Hematopoietic multipotent progenitor cell (in vitro differentiated cells): ENCODE measurements at places on chromosomes 4 and X.

GRCh38 chr4:158285429-158286216, 75.3 kb downstream of the TMEM144 start:
- DNase-seq = no peak

GRCh38 chrX:144840616-144841015, 406.7 kb upstream of the SPANXN1 start:
- no peak for DNase-seq

DNA sequence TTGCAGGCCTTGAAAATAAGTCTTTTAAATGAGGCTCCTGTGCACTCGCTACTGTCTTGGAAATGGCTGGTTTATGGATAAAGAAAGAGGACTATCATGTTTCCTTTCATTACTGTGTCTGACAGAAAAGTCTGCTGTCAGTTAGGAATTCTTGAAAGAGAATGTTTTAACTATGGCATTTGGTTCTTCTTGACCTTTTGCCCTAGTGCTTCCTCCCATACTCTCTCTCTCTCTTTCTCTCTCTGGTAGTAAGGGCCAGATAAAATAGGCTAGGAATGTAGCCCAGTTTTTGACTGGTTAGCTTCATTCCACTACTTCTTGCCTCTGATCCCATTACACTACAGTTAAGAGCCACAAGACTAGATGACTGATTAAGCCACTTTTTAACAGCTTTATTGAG, 29.8 kb downstream of the YY2 start:
- no peak for DNase-seq

DNA sequence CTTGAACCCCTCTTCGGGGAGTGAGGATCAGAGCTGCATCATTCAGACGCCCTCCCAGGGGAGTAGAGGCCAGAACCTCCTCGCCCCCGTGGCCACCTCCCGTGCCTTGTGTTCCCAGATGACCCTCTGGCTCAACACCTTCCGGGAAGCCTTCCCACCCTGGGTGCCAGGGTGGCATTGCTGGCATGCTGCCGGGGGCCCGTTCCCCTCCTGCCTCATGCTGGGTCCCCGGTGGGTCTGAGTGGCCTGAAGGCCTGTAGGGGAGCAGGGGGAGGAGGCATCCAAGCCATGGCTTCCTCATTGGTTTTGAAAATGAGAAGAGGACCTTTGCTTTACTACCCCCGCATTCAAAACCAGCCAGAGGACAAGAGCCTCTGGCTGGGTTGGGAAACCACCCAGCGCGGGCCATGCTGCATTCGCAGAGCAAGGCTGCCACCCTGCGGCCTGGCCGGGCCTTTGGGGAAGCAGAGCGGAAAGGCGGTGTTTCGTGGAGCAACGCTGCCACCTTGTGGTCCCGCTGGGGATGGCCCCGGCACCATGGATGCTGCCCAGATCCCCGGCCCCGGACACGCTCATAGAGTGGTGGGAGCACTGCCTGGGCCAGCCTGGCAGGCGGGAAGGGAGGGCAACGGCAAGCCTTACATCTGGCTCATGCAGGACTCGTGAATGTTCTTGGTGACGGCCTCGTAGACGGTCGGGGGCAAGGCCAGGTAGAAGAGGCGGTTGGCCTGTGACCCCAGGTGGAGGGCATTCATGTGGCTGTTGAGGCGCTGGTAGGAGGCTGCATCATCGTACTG, 11.9 kb downstream of the G6PD start:
- peak; percentile 84 for DNase-seq

DNA sequence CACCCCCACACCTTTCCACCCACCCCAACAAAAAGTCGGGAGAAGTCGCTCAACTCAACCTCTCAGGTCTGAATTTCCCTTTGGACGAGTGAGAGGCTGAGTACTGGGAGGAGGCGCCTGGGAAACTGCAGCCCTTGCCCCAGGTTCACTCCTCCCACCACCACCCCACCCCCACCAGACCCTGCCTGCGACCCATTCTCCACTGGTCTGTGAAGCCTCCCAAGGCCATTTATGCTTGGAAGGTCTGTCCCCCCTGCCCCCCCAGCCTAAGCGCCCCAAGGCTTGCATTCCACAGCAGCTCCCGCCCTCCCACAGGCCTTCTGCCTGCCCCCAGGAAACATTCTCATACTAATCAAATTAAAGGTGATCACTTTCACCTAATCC, 27.2 kb downstream of the ELF4 start:
- no peak for DNase-seq

DNA sequence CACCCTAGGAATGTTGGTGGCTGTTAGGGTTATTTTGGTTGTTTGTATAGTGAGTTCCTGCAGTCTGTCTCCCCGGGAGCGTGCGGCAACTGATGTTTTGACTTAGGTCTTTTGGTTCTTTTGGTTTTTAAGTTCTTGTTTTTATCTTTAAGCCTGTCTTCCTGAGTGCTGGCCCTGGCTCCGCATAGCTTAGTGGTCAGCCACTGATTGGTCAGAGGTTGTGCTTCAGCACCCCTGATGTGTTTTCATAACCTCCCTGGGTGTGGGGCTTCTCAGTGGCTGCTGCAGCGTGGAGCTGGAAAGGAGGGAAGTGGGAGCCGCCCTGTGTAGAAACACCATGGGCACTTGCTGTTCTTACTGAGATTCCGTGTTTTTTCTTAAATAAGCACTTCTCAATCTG, 5.1 kb downstream of the PIGG start:
- DNase-seq = no peak

- DNase-seq = peak; percentile 66
Measured at GRCh38 chrX:131827935-131828334, 195.2 kb upstream of the STK26 start.

DNA sequence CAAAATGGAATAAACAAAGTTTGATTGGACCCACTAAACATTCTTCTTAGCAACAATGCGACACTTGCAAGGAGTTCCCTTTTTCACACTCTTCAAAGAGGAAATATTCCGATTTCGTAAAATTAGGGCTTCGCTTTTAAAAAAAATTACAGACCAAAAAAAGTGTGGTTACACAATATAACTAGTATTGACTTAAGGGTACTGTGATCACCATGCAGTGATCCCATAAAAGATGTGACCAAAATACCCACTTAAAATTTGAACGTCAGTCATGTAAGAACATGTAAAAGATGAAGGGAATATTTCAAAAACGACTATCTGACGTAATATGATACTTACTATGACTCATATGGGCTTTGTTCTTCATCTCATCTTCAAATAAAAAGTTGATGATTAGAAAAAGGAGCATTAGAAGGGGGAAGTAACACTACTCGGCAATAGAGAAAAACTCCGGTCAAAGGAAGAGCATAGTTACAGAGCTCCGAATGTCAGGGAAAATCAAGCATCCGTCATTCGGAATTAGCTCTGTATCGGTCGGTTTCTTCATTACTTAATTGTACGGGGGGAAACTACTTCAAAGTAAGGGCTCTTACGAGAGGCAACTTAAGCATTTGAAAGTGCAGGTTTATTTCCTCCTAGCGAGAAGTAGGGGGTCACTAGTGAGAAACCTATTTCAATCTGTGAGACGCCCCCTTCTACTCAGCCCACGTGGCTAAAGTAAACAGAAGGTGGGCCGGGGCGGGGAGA, 1.3 kb upstream of the TET2 start:
- DNase-seq = peak; percentile 56

DNA sequence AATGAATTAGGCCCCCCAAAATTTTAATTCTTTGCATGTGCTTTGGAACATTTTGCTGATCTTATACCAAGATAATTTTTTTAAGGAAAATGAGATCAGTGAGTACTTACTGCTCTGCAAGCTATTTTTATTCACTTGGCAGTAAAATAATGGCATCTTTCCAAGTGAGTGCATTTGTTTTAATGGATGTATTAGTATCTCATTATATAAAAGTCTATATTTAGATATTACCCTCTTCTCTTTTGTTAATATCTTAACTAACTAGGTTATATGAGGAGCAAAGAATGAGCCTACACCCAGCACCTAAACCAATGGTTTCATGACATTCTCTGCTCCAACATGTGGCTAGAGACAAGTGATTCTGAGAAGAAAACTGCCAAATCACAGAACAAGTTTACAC, 21.1 kb upstream of the ARAF start:
- DNase-seq = no peak

- DNase-seq = no peak
Measured at GRCh38 chr4:79893456-79893855, 179.6 kb downstream of the ANTXR2 start.

DNA sequence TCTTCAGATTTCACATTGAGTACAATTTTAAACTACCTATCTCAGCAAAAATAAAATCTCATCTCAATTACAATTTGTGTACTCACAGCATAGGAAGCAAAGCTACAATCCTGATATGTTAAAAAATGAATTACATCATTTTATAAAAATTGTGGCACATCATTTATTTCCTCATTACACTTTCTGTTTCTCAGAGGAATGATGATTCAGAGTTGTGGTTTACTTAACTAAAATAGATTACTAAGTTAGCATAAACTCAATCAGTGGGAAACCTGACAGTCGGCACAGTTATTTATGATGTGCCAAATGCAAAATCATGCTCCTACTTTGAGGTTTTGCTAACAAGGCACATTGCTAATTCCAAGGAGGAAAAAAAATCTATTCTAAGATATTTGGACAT, 325.0 kb downstream of the FBXO8 start:
- DNase-seq = peak; percentile 29

DNA sequence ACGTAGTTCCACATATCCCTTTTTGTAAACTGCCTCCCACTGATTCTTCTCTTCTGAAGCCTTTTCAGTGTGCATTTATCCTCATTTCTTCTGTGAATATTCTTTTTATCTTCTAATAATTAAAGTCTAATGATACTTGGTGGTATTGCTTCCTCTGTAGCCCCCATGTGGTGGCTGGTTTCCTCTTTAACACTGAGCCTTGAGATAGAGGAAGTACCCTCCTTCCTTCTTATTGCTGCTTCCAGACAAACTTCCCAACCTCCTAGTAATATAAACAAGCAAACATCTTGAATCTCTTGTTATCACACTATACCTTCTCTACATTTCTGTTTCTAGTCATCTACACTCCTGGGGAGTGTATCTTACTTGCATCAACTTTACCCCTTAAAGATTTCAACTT, 310.5 kb upstream of the GIMD1 start:
- no peak for DNase-seq

DNA sequence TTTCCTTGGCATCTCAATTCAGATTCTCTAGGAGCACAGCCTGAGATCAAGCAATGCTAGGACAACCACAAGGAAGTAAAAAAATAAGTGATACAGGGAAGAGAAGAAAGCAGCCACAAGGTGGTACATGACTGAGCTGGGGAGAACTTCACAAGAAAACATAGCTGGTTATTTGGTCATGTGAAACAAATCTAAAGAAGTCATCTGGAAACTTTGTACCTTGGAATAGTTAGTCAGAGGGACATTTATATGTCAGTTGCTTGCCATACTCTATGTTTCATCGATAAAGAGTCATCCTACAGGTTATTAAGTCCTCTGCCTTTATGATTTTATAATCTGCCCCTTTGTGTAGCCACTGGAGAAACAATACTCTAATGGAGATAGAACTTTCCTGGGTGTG, 575.1 kb downstream of the IL15 start:
- DNase-seq = peak; percentile 10

DNA sequence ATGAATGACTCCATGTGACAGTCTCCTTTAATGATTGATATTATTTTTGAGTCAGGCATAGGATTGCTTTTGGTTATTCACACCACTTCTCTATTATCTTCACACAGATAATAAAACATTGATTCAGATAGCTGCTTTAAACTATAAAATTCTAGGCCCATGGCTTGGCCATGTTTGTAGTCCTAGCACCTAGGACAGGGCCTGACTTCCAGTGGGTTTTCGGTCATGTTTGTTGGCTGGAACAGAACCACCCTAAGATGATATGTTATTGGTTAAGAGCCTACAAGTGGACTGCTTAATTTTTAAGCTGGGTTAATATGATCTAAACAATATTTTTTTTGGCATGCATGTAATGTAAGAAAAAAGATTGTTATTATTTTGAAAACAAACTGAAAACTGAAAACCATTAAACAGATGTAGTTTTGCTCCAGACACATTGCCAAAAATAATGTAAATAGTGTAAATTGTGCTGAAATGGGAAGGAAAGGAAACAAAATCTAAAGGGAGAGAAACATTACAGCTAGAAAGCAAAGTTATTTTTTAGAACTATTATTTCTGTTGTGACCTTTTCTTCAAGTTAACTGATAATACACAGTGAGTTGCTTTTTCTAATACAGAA, 98.0 kb downstream of the FRAS1 start:
- no peak for DNase-seq

GRCh38 chr4:149823769-149824221, 8.2 kb upstream of the IQCM start:
- DNase-seq = no peak

- DNase-seq = no peak
Measured at GRCh38 chrX:19097553-19098283, 24.6 kb downstream of the ADGRG2 start.

DNA sequence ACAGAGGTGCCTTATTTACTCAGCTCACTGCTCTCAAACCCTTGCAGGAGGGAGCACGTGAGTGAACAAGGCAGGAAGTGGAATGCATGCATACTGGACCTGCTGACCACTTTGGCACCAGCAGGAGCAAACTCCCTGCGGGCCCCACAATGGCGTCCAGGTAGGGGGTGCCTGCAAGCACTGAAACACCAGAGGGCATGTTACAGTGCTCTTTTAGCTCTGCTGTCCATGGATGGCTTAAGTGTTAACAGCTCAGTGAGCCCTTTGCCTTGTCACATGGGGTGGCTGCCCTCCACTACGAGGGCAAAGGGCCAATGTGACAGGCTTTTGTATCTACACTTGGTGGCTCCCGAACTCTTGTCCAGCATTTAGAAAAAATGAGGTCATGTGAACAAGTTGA, 199.5 kb upstream of the UGT8 start:
- no peak for DNase-seq

GRCh38 chr4:109007976-109008375, 245.1 kb upstream of the ETNPPL start:
- no peak for DNase-seq

DNA sequence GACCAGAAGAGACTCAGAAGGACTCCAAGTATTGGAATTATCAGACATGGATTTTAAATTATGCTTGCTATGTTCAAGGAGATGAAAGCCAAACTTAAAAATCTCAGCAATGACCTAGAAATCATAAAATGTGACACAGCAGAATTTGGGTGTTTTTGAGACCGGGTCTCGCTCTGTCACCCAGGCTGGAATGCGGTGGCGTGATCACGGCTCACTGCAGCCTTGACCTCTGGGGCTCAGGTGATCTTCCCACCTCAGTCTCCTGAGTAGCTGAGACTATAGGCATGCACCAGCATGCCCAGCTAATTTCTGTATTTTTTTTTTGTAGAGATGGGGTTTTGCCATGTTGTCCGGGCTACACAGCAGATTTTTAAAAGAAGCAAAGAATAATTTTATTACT, 12.7 kb downstream of the TAB3 start:
- no peak for DNase-seq

DNA sequence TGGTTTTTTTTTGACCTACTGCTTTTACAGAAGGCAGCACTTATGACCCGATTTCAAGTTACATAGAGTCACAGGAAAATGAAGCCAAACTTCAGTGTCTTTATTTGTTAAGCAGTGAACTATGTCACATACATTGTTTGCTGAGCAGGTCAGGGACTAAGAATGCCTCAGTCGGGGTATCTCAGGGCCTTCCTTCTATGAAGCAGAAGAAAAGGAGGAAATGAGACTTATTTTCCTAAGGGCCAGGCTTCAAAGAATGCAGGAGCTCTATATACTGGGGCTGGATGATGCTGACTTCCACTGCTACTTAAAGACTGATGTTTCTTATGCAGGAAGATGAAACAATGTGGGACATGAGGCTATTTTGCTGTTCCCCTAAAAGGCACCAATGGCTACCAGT, 558.4 kb upstream of the IGFBP7 start:
- DNase-seq = no peak

GRCh38 chr4:3730422-3731190, 35.6 kb upstream of the ADRA2C start:
- DNase-seq = no peak

- DNase-seq = no peak
Measured at GRCh38 chr4:88225232-88226105, 58.9 kb downstream of the PPM1K start.
